Epithelial cell of alveolus of lung (primary cell): ENCODE measurements at places on chromosomes 2 and 18. TPM values are rescaled to one million over a fixed set of nuclear protein-coding genes. Genes with fewer than 3 reads are reported as not detected.

The RASGRP3 gene
- total RNA-seq, result 0.56 and 1.9 TPM in 2 replicates

The MYL1 gene
- total RNA-seq, result 6.1 TPM in 1 of 2 replicates, not detected in the other

The MLPH gene
- 9.6 and 47.4 TPM in 2 replicates for total RNA-seq

The IL18RAP gene
- 0.26 and 0.32 TPM in 2 replicates for total RNA-seq

The COBLL1 gene
- total RNA-seq, result 0.56 and 4.3 TPM in 2 replicates

The CTNNA2 gene
- not detected in 2 replicates for total RNA-seq

The IL36A gene
- not detected in 2 replicates for total RNA-seq

The CNDP1 gene
- not detected in 2 replicates for total RNA-seq

The SLC25A12 gene
- total RNA-seq, result 14.5 and 16.2 TPM in 2 replicates

The DNAJC5G gene
- not detected in 2 replicates for total RNA-seq

The CNGA3 gene
- not detected in 2 replicates for total RNA-seq

The DAPL1 gene
- total RNA-seq, result not detected in 2 replicates

The SPAG16 gene
- total RNA-seq, result 13.2 and 26.5 TPM in 2 replicates

The SCG2 gene
- total RNA-seq, result 4.4 and 11.7 TPM in 2 replicates

The PRKRA gene
- 44.6 and 50.3 TPM in 2 replicates for total RNA-seq

The NOP58 gene
- 38.9 and 48.1 TPM in 2 replicates for total RNA-seq

The HOXD1 gene
- not detected in 2 replicates for total RNA-seq

The MC5R gene
- total RNA-seq, result not detected in 2 replicates

The ANAPC1 gene
- total RNA-seq, result 23.2 and 28.8 TPM in 2 replicates

The PSD4 gene
- total RNA-seq, result 8.3 and 14.8 TPM in 2 replicates

The SERPINB10 gene
- total RNA-seq, result not detected in 2 replicates

The DYNAP gene
- total RNA-seq, result not detected in 2 replicates

The SERPINB3 gene
- total RNA-seq, result under 0.01 TPM in 1 of 2 replicates, not detected in the other

The NEU2 gene
- total RNA-seq, result not detected in 2 replicates

The GCKR gene
- total RNA-seq, result 0.24 and 0.39 TPM in 2 replicates

The RAB27B gene
- total RNA-seq, result 0.08 and 7.5 TPM in 2 replicates

The IHH gene
- 0.32 TPM in 1 of 2 replicates, not detected in the other for total RNA-seq
